ENCODE measurements at places on chromosomes 12 and 14. TPM values are rescaled to one million over a fixed set of nuclear protein-coding genes. Genes with fewer than 3 reads are reported as not detected.

The TAS2R9 gene
- 0.22 TPM for total RNA-seq

The UNC79 gene
- total RNA-seq: 0.22 TPM

- DNase-seq: no peak
Measured at GRCh38 chr12:14937689-14938088, 648 bp downstream of the ERP27 start.

GRCh38 chr12:71840231-71840847 lies 780 bp downstream of the TBC1D15 start:
- DNase-seq: no peak

The FOXA1 gene
- not detected for total RNA-seq

DNA sequence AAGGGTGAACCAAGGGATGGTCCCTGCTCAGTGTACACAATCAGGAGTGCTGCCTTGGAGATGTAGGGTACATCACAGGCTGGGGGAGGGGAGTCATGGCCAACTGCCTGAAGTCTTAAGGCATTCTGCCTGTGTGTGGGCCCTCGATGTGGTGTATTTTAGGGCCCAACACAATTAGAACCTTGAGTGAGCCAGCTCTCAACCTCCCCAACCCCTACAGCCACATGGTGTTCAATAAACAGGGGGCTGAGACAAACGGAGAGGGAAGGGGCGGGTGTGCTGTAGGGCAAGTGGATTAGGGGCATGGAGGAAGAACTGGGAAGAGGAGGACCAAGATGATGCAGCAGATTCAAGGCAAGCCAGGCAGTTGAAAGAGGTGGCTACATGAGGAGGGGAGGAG lies 8.6 kb upstream of the CHD4 start:
- DNase-seq: no peak

DNA sequence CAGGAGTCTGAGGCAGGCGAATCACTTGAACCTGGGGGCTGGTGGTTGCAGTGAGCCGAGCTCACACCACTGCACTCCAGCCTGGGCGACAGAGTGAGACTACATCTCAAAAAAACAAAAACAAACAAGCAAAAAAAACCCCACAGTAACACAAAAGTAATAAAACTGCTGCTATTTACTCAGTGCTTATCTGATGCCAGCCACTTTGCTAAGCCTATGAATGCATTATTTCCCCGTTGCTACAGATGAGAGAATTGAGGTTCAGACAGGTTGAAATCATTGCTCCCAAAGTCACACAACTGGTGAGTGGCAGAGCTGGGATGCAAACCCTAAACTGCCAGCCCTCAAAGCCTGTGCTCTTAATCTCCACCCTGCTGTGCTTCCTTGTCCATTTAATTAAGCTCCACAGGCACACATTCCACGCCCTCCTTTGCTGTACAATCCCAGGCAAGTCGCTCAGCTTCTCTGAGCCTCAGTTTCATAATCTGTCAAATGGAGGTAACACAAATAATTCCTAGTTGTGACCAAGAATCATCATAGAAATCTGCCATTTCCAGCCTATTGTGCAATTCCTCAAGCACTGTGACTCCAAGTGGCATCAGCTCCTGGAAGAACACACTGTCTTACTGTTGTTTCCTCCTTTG lies 5.7 kb upstream of the OAS3 start:
- DNase-seq: no peak

- DNase-seq: no peak
Measured at GRCh38 chr12:32569259-32569658, 109.8 kb upstream of the DNM1L start.

- no peak for DNase-seq
Measured at GRCh38 chr12:46985816-46986215, 93.6 kb upstream of the PCED1B start.

GRCh38 chr12:131990066-131990979 lies 40.6 kb downstream of the EP400 start:
- DNase-seq: no peak

The LTBP2 gene
- 11.9 TPM for total RNA-seq

GRCh38 chr12:57759360-57759980 lies 4.6 kb downstream of the MARCHF9 start:
- no peak for DNase-seq

- no peak for DNase-seq
Measured at GRCh38 chr14:74085047-74085637, 386 bp downstream of the LIN52 start.

All from Right ventricle myocardium superior (tissue), 1 donor.